ENCODE measurements at places on chromosomes 6 and 20. TPM values are rescaled to one million over a fixed set of nuclear protein-coding genes. Genes with fewer than 3 reads are reported as not detected.

- DNase-seq = no peak
These were observed 123.0 kb downstream of the HTR1B start for GRCh38 chr6:77340331-77340730.

DNA sequence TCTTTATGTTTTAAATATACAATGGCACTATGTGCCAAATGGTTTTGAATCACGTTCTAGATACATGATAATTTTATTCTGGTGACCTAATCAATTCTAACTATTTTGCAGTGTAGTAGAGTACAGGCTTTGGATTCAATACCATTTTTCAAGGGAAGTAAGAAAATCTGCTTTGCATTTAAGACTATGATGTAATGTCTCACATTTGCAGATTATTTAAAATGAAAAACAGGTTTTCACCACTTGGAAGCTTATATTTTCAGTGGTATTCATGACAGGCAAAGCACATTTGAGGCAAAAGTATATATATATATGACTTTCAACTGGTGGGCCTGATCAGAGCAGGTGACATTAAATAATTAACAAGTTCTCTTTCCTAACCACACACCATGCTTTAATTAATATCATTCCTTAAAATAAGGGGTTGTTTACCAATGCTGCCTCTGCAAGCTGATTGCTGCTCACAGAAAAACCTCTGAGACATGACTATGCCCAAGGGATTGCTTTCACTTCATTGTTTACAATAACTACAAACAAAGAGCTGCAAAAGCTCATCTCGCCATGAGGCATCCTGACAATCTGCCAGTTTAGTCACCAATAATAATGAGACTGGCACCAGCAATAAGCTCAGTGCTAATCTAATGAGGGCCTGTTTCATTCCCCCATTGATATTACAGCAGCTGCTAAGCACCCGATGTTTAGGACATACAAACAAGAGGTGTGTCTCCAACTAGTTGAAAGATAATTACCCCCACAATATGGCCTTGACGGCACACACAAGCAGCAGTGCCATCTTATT lies 1176.0 kb upstream of the GJE1 start:
- DNase-seq = peak; percentile 0

DNA sequence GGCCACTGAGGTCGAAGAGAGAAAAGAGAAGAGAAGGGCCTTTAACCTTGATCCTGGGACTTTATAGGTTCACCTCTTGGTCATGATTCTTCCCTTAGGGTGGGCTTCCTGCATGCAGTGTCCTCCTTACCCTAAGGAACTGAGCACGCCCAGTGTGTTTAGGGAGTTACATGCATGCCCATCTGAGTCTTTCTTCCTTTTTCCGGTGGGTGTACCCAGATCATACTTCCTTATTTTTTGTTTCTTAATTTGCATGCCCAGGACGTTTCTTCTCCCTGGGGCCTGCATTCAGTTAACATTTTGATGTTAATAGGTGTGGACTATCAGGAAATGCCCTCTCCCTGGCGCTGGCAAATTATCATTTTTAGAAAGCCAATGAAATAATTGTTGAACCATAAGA lies 91.5 kb downstream of the HTR1B start:
- no peak for DNase-seq

PSORS1C1 gene
- total RNA-seq = not detected

- DNase-seq = no peak
These were observed 6.1 kb upstream of the FRK start for GRCh38 chr6:116066789-116067188.

DNA sequence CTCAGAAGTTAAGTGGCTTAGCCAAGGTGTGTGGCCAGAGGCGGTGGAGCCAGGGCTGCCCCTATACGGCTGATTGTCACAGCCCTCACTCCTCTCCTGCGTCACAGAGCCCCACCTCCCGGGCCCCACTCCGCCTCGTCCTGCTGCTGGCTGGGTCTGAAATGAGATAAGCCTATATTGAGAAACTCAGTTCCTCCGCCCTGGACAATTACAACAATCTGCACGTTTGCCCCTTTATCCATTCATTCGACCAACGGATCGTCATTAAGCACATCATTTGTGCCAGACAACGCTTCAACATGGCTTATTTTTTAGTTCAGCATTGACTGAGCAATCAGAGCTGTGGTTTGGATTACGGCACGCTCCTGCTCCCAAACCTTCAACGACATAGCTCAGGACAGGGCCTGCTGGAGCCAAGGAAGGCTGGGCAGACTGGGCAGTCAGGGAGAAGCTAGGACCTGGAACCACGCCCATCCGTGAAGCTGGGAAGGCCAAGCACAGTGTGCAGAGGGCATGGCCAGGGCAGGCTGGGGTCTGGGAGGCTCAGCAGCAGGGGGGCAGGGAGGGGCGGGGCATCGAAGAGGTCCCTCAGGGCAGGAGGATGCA lies 16.6 kb upstream of the EZR start:
- DNase-seq = no peak

- no peak for DNase-seq
These were observed 6.3 kb upstream of the PARD6B start for GRCh38 chr20:50724851-50725723.

SYNDIG1 gene
- 12.4 TPM for total RNA-seq

GRCh38 chr6:6580225-6580856 lies 8.2 kb upstream of the LY86 start:
- DNase-seq = no peak

DNA sequence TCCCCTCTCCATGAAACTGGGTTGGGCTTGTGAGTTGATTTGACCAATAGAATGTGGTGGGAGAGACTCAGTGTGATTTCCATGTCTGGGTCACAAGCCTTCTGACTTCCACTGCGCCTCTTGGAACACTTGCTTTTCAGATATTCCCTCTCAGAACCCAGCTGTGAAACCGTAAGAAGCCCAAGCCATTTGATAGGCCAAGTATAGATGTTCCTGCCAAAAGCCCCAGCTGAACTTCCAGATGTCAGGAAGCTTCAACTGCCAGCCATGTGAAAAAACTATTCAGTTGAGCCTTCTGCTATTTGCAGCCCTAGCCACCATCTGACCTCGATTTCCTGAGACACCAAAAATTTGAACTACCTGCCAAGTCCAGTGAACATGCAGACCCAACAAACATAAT lies 387.8 kb upstream of the GJE1 start:
- no peak for DNase-seq

GRCh38 chr20:37850724-37851355 lies 52.1 kb upstream of the VSTM2L start:
- no peak for DNase-seq

KCNB1 gene
- total RNA-seq = 10.0 TPM

BFSP1 gene
- 1.5 TPM for total RNA-seq

OLIG3 gene
- total RNA-seq = 1.2 TPM

- no peak for DNase-seq
These were observed 17.0 kb upstream of the TOP1 start for GRCh38 chr20:41011551-41012067.

JARID2 gene
- 25.3 TPM for total RNA-seq

ZSWIM3 gene
- 10.4 TPM for total RNA-seq

DNA sequence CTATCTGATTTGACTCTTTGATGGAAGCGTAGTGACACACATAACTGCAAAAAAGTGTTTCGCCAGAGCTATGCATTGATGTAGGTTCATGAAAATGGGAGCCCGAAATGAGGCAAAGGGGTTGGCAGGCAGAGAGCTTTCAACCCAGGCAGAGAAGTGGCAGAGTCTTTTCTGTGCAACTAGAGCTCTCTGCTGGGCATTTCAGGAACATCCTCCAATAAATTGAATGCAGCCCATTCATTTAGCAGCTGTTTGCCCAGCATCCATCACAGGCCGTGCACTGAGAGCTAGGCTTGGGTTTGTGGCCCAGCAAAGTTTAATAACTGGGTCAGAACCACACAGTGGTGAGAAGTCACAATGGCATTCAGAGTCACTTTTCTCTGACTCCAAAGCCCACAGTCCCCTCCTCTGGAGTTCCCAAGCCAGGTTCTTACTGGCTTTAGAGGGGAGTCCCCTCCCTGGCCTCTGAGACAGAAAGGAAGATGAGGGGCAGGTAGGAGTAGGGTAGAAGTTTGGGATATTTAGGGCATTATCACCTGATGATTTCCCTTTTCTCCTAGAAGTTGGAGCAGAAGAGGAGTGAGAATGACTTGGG lies 31.8 kb upstream of the ELMO2 start:
- DNase-seq = peak; percentile 90

GRCh38 chr20:49186535-49187329 lies 1.4 kb downstream of the STAU1 start:
- peak; percentile 21 for DNase-seq

DNA sequence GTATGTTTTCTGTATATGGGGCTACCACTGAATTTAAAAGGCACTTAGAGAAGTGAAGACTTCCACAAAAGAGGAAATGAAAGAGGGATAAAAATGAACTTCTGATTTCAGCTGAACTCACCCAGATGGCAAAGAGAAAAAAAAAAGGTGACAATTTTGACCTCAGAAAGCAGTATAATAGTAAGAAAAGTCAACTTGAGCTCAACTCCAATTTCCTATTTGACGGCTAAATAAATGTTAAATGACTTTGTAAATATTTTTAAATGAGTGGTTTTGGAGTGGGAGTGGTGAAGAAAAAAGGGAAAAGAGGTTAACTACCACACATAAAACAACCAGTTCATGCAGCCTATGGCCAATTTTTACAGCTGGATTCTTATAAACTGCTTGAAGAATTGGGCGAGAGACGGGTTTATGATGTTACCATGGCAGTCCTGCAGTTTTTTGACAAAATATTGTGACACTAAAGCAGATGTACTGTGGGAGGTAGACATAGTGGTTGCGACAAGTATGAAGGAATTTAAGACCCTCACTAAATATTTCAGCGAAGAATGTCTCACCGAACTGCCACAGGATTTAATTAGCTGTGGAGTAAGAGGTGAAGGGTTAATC lies 49.8 kb upstream of the ADTRP start:
- no peak for DNase-seq

DNA sequence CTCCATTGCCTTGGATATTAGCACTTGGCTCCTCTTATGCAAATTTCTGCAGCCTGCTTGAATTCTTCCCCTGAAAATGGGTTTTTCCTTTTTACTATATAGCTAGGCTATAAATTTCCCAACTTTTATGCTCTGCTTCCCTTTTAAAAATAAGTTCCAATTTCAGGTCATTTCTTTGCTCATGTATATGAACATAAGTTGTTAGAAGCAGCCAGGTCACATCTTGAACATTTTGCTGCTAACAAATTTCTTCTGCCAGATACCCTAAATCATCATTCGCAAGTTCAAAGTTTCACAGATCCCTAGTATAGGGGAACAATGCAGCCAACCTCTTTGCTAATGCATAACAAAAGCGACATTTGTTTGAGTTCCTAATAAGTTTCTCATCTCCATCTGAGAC lies 34.5 kb upstream of the ENPP4 start:
- DNase-seq = no peak

GRCh38 chr6:7060769-7061516 lies 46.8 kb upstream of the RREB1 start:
- no peak for DNase-seq

DNA sequence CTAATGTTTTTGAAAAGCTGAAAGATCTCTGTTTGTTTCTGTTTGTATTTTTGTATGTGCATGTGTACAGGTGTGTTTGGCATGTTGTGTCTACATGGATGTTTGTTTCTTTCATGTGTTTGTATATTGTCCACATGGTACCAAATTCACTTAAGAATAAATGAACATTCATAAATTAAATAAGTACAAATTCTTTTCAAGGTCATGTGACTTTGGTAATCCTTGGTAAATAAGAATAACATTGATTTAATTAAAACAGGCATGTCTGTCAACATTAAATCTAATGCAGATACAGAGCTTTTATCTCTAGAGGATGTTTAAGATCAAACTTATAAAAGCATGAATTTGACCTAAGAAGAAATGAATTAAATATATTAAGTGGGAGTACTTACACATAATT lies 219.8 kb upstream of the EPHA7 start:
- no peak for DNase-seq

HTR1E gene
- 0.54 TPM for total RNA-seq

TSHZ2 gene
- total RNA-seq = 7.1 TPM

- DNase-seq = peak; percentile 60
These were observed 85.4 kb downstream of the HFE start for GRCh38 chr6:26172608-26172968.

- DNase-seq = no peak
These were observed 91.1 kb upstream of the HIVEP1 start for GRCh38 chr6:11921017-11921438.

DNA sequence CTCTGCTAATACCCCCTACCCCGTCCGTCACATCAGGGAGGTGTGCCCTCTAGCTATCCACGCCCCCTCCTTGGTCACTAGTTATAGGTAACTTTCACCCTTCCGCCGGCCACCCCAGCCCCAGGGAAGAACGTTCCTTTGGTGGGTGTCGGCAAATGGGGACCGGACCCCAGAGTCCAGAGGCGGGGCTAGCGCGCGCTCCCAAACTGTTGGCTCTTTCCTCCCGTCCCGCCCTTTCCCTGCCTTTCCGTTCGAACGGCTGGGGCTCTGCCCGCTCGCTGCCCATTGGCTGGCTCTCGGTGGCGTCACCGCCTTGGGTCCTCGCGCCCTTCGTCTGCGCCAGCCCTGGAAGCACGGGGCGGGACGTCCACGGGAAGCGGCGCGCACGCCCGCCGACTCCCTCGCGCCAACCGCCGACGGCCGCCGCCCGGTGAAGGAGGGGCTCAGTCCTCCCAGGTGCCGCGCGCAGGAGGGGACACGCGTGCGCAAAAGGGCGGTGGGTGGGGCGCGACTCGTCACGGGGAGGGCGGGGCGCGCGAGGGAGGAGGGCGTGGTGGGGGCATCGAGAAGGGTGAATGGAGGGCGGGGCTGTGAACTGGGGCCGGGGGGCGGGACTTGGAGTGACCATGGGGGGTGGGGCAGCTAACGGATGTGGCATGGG lies 634 bp upstream of the PHF1 start:
- peak; percentile 99 for DNase-seq

UBE2J1 gene
- 38.4 TPM for total RNA-seq

MRAP2 gene
- 15.8 TPM for total RNA-seq

- DNase-seq = no peak
These were observed 54.9 kb downstream of the UBR2 start for GRCh38 chr6:42618686-42619085.

NFKBIE gene
- 4.5 TPM for total RNA-seq

- no peak for DNase-seq
These were observed 15.7 kb upstream of the IGF2R start for GRCh38 chr6:159953091-159953601.

SCRT2 gene
- total RNA-seq = 2.9 TPM

TP53TG5 gene
- total RNA-seq = not detected

DNA sequence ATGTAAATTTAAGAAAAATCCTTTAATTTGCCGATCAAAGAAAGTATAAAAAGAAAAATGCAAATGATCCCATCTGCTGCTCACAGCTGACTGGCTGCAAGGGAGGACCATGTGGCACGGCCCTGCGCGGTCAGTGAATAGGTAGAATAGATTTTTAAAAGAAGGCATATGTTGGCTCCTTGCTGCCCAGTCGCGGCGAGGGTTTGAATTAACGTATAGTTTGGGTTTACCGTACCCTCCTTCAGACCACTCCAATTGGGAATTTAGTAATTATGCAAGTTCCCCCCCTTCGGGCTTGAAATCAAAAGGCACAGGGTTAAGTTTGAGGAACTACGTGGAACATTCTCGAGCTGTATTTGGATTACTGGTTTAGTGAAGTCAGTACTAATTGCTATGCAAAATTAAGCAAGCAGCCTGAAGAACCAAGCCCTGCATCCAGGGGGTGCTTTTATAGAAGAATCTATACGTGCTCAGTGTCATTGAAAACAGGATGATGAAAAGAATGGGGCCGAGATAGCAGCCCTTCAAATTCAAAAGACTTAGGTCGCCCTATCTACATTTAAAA lies 1.1 kb upstream of the BEND3 start:
- peak; percentile 40 for DNase-seq

Measured in cerebellum (tissue), 4 donors.